ENCODE measurements at places on chromosomes 12 and 14.

GRCh38 chr12:49232940-49233841 is 31.7 kb upstream of the TUBA1C start:
- no peak for DNase-seq

GRCh38 chr14:82441270-82441669 is 907.6 kb upstream of the SEL1L start:
- no peak for DNase-seq

DNA sequence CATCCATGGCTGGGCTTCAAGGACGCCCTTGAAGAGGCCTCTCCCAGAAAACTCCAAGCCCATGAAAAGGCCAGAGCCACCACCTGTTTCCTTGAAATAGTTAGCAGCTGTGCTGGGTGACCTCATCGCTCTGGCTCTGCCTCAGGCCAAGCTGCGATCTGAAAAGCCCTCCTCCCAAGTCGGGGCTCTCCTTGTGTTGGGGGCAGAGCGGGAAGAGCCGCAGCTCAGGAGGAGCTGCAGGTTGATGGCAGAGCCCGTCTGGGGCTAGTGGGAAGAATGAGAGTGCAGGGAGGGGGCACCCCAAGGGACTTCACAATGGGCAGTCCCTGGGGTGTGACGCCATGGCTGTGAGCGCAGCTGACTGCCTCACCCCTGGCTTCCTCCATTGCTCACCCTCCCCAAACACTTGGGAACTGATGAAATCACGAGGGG is 50.0 kb upstream of the STON2 start:
- DNase-seq, result no peak

GRCh38 chr12:18580291-18580690 is 157.5 kb downstream of the PLCZ1 start:
- DNase-seq, result no peak

All from stimulated activated CD4-positive, alpha-beta T cell treated with anti-CD3 and anti-CD28 coated beads, TNF-alpha, amount 100 ng/mL, for 1 hour (primary cell).